Breast epithelium (tissue), 4 donors: ENCODE measurements at places on chromosomes 4 and X.

- no peaks in the 10 kb centered on the region for H3K4me1 ChIP-seq
- H3K36me3 ChIP-seq, result no peaks in the 10 kb centered on the region
Observed at GRCh38 chr4:128550060-128550459, 259.4 kb upstream of the JADE1 start.

GRCh38 chr4:124037236-124037635 lies 640.6 kb downstream of the SPRY1 start:
- no peaks in the 10 kb centered on the region for H3K27me3 ChIP-seq
- H3K36me3 ChIP-seq, result no peaks in the 10 kb centered on the region
- DNase-seq, result no peak
- no peak overlapping the region for H3K4me3 ChIP-seq

DNA sequence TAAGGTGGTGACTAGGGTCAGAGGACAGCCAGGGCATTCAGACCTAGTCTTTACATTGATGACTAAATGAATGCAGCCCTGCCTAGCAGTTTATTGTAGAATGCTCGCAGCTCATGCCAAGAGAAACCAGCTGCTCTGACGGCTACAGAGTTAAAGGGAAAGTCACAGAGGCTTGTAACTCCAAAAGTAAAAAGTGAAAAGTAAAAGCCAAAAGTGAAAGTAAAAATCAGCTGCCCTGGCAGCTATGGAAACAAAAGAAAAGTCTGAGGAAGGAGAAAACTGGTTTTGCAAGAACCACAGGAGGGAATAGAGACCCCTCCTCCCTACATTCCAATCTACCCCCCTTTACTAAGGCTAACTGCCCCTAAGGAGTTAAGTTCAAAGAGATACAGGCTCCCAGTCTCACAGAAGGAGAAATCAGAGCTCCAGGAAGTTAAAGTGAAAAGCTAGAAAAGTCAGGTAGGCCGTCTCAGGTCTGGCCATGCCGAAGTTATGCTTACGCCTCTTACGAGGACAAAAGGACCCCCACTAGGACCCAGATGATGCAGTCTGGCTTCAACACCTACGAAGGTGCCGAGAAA lies 6.0 kb downstream of the GAGE10 start:
- H3K27ac ChIP-seq, result peak overlapping the region; percentile 45
- DNase-seq, result no peak
- no peaks in the 10 kb centered on the region for H3K36me3 ChIP-seq
- peak overlapping the region; percentile 63 for H3K4me3 ChIP-seq
- H3K27me3 ChIP-seq, result peaks cover 16% of the 10 kb centered on the region

GRCh38 chrX:132023896-132024386 lies 839 bp downstream of the STK26 start:
- DNase-seq, result no peak
- H3K27ac ChIP-seq, result peak overlapping the region; percentile 85
- peak overlapping the region; percentile 81 for H3K4me3 ChIP-seq
- no peaks in the 10 kb centered on the region for H3K36me3 ChIP-seq

- H3K4me1 ChIP-seq, result no peaks in the 10 kb centered on the region
- no peak for DNase-seq
- H3K36me3 ChIP-seq, result no peaks in the 10 kb centered on the region
- H3K27me3 ChIP-seq, result no peaks in the 10 kb centered on the region
Observed at GRCh38 chr4:187289371-187289770, 565.7 kb upstream of the FAT1 start.

DNA sequence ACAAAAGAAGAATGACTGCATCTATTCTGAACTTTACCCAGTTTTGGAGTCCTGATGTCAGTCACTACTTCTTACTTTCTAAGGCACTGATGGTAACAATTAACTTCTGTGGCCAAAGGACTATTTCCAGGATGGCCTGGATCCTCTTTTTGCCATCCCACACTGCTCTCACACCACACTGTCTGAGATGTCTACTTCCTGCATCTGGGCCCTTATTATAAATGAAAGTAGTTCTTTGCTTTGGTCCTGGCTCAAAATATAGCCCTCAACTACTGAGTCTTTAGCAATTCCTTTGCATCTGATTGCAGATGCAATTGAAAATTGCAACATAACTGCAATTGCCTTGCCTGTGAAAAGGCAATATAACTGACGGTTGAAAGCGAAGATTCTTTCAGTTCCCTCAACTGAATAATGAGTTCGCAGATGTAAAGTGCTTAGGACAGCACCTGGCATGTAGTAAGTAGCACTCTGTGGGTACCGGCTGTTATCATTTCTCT lies 44.2 kb downstream of the COQ2 start:
- H3K4me1 ChIP-seq, result no peaks in the 10 kb centered on the region
- no peaks in the 10 kb centered on the region for H3K27me3 ChIP-seq
- no peak overlapping the region for H3K4me3 ChIP-seq

DNA sequence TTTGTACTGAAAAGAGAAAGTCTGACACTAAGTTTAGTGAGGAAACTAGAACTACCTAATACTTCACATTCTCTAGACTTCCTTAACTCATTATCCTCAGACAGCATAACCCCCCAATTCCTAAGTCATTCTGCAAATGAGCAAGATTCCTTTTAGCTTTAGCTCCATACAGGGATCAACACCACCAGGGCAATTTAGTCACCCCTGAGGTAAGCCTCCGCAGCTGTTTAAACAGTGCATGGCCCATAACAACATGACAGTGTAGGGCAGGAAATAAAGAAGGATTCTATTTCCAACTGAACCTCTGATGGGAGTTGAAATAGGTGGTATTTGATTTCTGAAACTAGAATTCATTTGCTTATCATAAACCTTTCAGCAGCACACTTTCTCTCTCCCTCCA lies 112.8 kb upstream of the DKK2 start:
- no peaks in the 10 kb centered on the region for H3K27me3 ChIP-seq
- DNase-seq, result no peak
- H3K36me3 ChIP-seq, result no peaks in the 10 kb centered on the region
- H3K4me3 ChIP-seq, result no peak overlapping the region
- H3K27ac ChIP-seq, result no peak overlapping the region

DNA sequence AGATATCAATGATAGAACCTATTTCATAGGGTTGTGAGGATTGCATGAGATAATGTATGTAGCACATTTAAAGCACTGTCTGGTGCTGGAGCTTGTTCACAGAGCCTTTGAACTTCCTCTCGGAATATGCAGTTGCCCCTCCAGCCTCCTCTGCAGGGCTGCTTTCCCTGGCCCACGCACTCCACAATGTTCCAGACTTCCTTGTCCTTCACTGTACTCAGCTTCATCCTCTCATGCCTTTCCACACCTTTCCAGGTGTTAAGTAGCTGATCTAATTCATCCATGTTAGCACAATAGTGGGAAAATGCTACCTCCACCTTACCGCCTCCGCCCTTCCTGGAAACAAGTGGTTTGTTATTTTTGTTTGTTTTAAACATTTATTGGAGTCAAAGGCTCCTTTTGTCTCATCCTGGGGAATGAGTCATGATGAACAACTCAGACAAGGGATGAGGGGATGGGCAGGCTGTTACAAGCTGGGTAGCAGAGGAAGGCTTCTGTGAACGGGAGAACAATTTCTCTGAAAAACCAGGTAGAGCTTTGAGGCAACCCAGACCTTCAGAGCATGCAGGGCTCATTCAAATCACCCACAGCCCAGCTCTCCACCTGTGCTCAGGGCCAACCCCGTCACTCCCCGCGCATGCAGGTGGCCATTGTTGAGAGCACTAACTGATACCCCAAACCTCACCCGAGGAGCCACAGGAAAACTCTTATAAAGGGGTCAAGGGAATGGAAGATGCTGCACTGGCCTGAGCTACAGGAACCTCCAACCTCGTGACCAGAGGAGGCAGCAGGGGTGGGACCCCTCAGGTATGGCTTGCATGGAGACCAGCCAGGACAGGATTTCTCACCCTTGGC lies 84.9 kb upstream of the TBL1X start:
- H3K36me3 ChIP-seq, result no peaks in the 10 kb centered on the region
- H3K4me1 ChIP-seq, result no peaks in the 10 kb centered on the region
- H3K27me3 ChIP-seq, result no peaks in the 10 kb centered on the region
- H3K4me3 ChIP-seq, result no peak overlapping the region

GRCh38 chr4:154348657-154349056 lies 142.9 kb downstream of the DCHS2 start:
- no peak overlapping the region for H3K4me3 ChIP-seq
- H3K27ac ChIP-seq, result no peak overlapping the region
- H3K4me1 ChIP-seq, result no peaks in the 10 kb centered on the region
- no peaks in the 10 kb centered on the region for H3K27me3 ChIP-seq
- no peak for DNase-seq
- H3K36me3 ChIP-seq, result no peaks in the 10 kb centered on the region

DNA sequence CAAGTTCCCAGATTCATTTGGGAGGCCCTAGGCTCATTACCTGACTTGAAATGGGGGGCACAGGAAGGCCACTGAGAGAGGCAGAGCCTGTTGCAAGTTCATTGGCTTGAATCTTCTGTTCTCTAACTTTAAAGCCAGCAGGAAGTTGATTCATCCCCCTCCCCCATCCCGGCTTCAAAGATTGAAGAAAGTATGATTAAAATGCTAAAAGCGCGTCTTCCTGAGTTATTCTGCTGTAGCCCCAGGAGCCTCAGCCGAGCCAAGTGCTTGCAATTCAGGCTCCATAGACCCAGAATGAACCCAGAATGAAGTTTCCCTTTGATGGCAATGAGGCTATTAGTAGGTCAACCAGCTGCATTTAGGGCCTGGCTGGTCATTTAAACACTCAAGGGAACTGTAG lies 14.7 kb downstream of the CHST7 start:
- peak overlapping the region; percentile 37 for H3K4me3 ChIP-seq
- H3K36me3 ChIP-seq, result no peaks in the 10 kb centered on the region
- H3K27me3 ChIP-seq, result no peaks in the 10 kb centered on the region
- no peak for DNase-seq
- H3K27ac ChIP-seq, result peak overlapping the region; percentile 79

DNA sequence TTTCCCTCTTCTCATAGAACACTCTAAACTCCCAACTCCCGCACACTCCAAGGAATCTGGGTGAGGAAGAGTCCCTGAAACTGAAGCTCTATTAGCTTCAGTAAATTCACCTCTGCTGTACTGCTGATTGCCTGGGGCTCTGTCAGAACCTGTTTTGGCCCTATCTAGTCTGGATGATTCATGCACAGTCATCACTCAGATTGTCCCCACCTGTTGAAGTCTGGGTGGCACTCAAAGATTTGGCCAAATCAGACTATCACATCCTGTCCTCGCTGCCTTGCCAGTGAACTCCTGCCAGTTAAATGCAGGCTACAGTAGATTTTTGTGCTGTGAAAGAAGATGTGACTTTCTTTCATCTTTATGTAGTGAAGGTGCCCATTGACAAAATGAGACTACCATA lies 63.5 kb upstream of the EMCN start:
- no peaks in the 10 kb centered on the region for H3K4me1 ChIP-seq
- H3K27me3 ChIP-seq, result no peaks in the 10 kb centered on the region
- H3K4me3 ChIP-seq, result no peak overlapping the region
- H3K27ac ChIP-seq, result no peak overlapping the region

- no peak for DNase-seq
- no peaks in the 10 kb centered on the region for H3K27me3 ChIP-seq
- H3K36me3 ChIP-seq, result no peaks in the 10 kb centered on the region
- H3K4me1 ChIP-seq, result peaks cover 18% of the 10 kb centered on the region
- no peak overlapping the region for H3K4me3 ChIP-seq
Observed at GRCh38 chr4:53498706-53499105, 92.6 kb downstream of the LNX1 start.

DNA sequence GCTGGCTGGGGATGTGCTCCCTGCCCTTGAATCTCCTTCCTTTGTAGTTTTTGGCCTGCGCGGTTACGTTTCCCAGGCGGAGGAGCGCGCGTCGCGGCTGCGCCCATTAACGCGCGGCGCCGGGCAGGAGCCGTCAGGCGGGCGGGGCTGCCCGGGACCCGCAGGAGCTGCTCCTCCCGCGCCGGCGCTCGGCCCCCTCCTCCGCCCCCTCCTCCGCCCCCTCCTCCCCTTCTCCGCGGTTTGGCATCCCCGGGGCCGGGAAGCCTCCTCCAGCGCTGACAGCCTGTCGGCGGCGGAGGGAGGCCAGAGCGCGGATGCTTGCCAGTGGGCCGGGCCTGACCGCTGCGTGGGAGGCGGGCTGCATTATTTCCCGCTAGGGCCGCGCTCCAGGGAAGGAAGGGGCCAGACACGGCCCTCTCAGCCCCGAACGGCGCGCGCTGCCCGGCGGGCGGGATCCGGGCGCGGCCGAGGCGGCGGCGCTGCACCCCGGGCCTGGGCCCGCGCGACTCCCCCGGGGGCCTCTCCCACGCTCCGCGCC lies at the start of gene DCLK2:
Gene DCLK2 (plus strand): TSS at position 405 of the 538 bp plus-strand sequence. CDS start 583 bp downstream, outside the sequence.
- H3K36me3 ChIP-seq, result no peaks in the 10 kb centered on the region
- peak; percentile 63 for DNase-seq
- peak within 1 kb of the TSS; percentile 50 for H3K27ac ChIP-seq

- no peak overlapping the region for H3K27ac ChIP-seq
- no peaks in the 10 kb centered on the region for H3K36me3 ChIP-seq
- DNase-seq, result no peak
Observed at GRCh38 chr4:53563824-53564223, 27.5 kb downstream of the LNX1 start.

GRCh38 chr4:114658179-114658578 lies 59.6 kb downstream of the UGT8 start:
- no peak for DNase-seq
- no peak overlapping the region for H3K27ac ChIP-seq
- H3K4me1 ChIP-seq, result no peaks in the 10 kb centered on the region
- no peak overlapping the region for H3K4me3 ChIP-seq
